ENCODE measurements at places on chromosomes 12 and 14.
A peak's percentile ranks its signal among the peaks of the same experiment; 100 is the strongest.

DNA sequence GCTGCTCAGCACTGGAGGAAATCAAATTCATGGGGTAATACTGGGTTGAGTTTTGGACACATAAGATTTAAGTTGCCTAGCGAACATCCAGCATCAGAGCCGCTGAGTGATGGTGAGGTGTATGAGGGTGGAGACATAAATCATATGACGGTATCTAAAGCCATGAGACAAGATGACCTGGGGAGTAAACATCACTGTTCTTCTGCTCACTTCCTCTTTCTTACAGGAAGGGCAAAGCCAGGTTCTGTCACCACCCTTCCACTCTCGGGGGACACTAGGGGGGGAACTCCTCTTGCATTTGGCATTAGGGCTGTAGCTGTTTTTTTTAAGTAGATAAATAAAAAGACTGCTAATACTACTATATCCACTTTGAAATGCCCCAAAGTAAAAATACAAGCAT is 24.0 kb downstream of the PRDM4 start:
- DNase-seq, result no peak

- DNase-seq, result peak; percentile 52
Observed at GRCh38 chr12:116525418-116526001, 33.7 kb upstream of the MAP1LC3B2 start.

DNA sequence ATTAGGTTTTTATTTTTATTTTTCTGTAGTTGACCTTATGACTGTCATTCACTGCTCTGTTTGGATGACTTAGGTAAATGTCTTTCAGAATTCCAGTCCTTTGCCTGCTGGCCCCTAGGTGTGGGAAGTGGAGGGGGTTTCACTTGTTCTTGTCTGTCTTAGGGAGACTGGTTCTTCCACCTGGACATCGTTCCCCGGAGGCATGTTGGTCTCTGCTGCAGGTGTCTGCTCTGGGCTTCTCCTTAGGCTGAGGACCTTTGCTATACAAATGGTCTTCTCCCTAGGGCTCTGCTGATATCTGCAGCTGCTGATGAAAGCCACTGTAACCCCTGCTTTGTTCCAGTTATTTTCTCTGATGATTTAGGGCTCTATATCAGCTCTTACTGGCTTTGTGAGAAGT is 97.1 kb downstream of the OTOGL start:
- DNase-seq, result no peak

- DNase-seq, result no peak
Observed at GRCh38 chr14:73008501-73008900, 18.4 kb downstream of the ZFYVE1 start.

- peak; percentile 39 for DNase-seq
Observed at GRCh38 chr12:67441736-67442346, 172.7 kb downstream of the CAND1 start.

DNA sequence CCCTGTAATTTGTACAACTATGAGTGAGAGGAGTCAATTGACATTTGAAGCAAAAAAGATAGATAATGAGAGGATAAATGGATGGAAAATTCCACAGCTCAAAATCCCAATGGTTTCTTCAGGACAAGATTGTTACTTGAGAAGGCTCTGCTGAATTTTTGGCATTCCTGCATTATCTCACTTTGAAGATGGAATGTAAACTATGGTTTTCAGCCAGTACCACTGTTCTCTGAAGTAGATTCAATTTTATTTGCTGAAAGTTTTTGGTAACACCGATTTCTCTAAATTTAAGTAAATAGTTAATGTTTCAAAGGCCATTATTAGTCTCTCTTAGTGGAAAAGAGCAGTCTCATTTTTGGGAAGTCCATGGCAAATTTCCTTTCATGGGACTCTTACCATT is 121.9 kb upstream of the SLC38A2 start:
- no peak for DNase-seq

- DNase-seq, result no peak
Observed at GRCh38 chr12:8823565-8824300, 1.3 kb downstream of the A2ML1 start.

DNA sequence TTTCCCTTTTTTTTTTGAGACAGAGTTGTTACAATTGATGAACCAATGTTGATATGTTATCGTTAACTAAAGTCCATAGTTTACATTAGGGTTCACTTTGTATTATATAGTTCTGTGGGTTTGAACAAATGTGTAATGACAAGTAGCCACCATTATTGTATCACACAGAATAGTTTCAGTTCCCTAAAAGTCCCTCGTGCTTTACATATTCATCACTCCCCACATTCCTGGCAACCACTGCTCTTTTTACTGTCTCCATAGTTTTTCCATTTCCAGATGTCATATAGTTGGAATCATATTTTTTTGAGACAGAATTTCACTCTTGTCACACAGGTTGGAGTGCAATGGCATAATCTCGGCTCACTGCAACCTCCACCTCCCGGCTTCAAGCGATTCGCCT is 12.5 kb downstream of the HSD17B6 start:
- no peak for DNase-seq

GRCh38 chr14:101713621-101714349 is 47.7 kb upstream of the PPP2R5C start:
- DNase-seq, result no peak

- no peak for DNase-seq
Observed at GRCh38 chr14:23186913-23187654, 3.6 kb upstream of the SLC7A8 start.

GRCh38 chr12:94872671-94872970 is 130.9 kb downstream of the NDUFA12 start:
- DNase-seq, result no peak

- DNase-seq, result no peak
Observed at GRCh38 chr12:125310461-125310860, 245.2 kb downstream of the AACS start.

DNA sequence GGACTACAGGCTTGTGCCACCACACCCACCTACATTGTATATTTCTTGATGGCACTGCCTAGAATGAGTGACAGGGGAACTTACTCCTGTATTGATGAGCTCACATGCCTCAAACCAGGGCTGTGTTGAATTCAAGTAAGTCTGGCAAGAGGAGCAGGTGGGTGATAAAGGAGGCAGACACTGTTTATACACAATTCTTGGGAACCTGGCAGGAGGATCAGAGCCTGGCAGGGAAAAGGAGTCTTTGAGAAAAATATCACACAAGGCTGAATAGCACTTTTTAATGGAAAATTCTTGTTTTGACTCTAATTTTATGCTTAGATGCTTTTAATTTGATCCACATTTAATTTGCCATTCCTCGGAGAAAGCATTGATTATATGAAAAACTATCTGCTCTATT is 293.1 kb upstream of the NPAS3 start:
- DNase-seq, result no peak

DNA sequence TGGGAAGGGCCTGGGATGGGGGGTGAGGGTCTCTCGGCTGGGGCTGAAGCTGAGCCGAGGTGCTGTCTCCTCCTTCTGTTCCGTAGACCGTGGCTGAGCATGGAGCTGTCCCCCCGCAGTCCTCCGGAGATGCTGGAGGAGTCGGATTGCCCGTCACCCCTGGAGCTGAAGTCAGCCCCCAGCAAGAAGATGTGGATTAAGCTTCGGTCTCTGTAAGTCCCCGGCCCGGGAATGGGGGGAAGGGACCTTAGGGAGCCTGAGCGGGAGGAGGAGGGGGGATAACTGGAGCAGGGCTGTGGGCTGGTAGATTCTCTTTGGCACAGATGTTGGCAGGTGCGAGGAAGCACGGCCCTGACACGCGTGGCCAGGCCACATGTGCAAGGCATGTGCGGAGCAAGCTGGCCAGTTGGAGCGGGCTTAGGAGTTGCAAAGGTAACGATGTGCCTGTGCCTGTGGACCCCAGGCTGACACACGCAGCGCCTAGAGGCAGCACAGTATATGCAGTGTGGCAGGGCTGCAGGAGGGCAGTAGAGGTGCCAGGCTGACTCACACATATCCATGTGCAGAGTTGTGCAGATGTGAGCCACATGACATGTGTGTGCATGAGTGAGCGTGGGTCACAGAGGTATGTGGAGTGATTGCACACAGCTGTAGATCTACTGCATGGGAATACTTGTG is 512 bp downstream of the PDE1B start:
- no peak for DNase-seq

DNA sequence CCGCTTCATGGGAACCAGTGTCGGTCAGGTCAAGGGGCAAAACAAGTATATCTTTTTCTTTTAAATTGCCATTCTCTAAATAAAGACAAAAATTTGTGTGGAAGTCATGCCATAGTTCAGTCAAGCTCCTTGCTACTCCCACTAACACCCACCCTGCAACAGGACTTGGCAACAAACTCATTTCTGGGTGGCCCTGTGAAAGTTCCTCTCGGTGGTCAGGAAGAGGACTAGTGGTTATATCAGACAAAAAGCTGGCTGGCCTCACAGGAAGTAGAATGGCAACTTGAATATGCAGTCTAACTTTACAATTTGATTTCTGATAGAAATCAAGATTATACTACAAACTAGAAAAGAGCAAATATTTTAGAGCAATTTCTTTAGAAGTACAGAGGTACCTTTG is 11.2 kb downstream of the DHRS7 start:
- DNase-seq, result no peak

GRCh38 chr14:61698206-61698980 is 3.1 kb downstream of the HIF1A start:
- DNase-seq, result no peak

DNA sequence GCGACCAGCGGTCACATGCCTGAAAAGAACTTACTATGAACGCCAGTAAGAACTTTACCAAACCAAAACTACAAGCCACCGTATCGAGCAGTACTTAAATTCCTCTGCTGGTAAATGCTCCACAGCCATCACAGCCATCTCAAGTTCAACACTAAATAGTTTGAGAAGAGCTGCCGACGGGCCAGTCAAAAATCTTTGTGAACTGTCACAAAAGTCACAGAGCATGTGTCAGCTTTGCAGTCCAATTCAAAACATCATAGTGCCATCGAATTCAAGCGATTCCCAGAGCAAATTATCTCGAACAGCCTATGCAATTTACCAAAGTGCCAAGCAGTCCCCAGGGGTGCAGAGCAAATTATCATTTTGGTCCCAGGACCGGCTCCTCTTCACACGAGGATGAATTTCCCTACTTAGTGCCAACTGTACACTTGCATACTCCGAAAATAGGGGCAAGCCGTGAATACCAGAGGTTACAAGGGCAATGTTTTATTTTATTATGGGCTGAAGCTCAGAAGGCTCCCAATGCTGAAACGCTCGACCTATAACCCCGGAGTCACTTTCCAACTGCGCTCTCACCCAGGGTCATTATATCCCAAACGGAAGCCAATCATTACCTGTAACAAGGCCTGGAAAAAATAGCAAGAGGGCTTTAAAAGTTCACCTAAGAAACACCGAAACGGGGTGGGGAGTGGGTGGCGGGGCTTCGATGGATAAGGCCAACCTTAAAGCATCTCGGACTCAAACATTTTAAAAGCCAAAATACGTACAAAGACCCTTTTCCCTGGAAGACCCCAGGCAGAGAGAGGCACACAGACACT is 1.1 kb downstream of the LRP6 start:
- DNase-seq, result no peak

- no peak for DNase-seq
Observed at GRCh38 chr14:23704890-23705289, 68.7 kb downstream of the DHRS2 start.

- no peak for DNase-seq
Observed at GRCh38 chr12:52349196-52349595, 18.1 kb downstream of the KRT85 start.

- no peak for DNase-seq
Observed at GRCh38 chr12:6457220-6457945, 5.5 kb downstream of the TAPBPL start.

DNA sequence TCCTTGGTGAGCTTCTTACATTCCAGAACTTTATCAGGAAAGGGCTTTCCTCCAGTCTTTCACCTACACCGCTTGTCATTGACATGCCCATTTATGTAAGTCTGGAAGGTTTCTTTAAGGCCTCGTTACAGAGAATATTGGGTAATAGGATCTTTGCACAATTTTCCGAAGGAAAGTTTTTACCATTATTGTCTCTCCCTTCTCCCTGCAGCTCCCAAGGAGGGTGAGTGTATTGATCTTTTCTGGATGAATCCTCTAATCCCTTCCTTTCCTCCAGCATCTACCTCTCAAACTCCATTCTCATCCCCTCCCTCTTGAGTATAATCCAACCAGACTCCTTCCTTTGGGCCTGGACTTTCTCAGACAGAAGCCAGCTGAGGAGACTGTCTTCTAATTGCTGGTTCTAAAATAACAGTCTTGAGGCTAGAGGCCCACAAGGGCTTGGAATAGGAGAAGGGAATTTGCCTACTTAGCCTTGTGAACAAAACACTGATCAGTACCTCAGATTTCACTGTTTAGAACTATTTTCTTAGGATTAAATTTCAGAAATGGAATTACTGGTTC is 21.8 kb downstream of the WNK1 start:
- no peak for DNase-seq

GRCh38 chr12:96876966-96877365 is 30.1 kb upstream of the NEDD1 start:
- no peak for DNase-seq

DNA sequence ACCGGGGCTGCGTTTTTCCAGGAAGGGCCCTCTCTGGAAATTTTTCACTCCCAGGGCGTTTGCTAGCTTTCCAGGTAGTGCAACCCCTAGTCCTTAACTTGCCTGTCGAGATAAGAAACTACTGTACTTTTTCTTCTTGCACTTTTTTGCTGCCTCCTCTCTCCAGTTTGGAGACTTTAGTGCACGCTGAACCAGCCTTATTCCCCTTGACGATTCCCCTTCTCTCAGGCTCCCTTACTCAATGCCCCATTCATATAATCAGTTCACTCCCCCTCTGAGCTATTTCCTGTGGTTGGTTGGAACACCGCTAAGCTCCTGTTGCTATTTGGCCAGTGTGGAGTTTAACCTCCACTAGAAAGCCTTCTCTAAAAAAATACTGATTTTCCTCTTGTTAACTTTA is 682 bp downstream of the CREBL2 start:
- DNase-seq, result no peak

GRCh38 chr14:100336618-100337530 is 13.7 kb downstream of the SLC25A47 start:
- no peak for DNase-seq

GRCh38 chr12:128519426-128519825 is 252.5 kb downstream of the TMEM132C start:
- no peak for DNase-seq

GRCh38 chr12:13258717-13259119 is 62.2 kb downstream of the EMP1 start:
- no peak for DNase-seq

GRCh38 chr12:122651520-122652224 is 51.5 kb downstream of the HCAR2 start:
- no peak for DNase-seq

- DNase-seq, result no peak
Observed at GRCh38 chr12:15293731-15294130, 28.6 kb upstream of the PTPRO start.

DNA sequence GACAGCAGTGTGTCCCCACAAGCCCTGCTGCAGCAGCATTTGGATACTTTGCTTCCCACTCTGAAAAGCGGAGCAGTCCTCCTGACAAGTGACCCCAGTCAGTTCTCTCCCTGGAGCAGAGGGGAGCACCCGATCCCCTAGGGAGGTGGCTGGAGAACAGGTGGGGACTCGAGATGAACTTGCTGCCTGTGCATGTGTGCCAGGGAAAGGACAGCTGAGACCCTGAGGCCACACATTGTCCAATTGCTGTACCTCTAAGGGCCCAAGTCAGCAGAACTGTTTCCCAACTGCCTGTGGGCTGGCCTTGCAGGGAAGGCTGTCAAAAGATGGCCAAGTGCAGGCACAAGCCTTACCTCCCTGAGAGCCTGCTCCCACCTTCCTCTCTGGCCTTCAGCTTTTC is 55.1 kb downstream of the IFT43 start:
- DNase-seq, result no peak
